ENCODE measurements at places on chromosomes 13 and 19. TPM values are rescaled to one million over a fixed set of nuclear protein-coding genes. Genes with fewer than 3 reads are reported as not detected.

LRFN3 gene
- 21.9 TPM for total RNA-seq

ERICH6B gene
- not detected for total RNA-seq

PRODH2 gene
- total RNA-seq: 0.14 TPM

ZSCAN4 gene
- total RNA-seq: not detected

RELB gene
- total RNA-seq: 30.5 TPM

TBC1D17 gene
- total RNA-seq: 22.2 TPM

RAB3A gene
- total RNA-seq: 0.51 TPM

ZNF525 gene
- 0.21 TPM for total RNA-seq

FXYD3 gene
- 0.50 TPM for total RNA-seq

HSD17B14 gene
- 16.1 TPM for total RNA-seq

PGLYRP1 gene
- not detected for total RNA-seq

SIGLEC12 gene
- not detected for total RNA-seq

CACNA1A gene
- 0.07 TPM for total RNA-seq

CD33 gene
- total RNA-seq: 0.08 TPM

Measured in A549 treated with AZD2906 at 1 μM for 4 hours (cell line).